CD4-positive, alpha-beta T cell treated with Interleukin-10 for 1 hour (primary cell): ENCODE measurements at places on chromosomes 6 and 20.

- no peak for DNase-seq
These were observed 101.1 kb downstream of the YTHDF1 start for GRCh38 chr20:63114693-63115311.

DNA sequence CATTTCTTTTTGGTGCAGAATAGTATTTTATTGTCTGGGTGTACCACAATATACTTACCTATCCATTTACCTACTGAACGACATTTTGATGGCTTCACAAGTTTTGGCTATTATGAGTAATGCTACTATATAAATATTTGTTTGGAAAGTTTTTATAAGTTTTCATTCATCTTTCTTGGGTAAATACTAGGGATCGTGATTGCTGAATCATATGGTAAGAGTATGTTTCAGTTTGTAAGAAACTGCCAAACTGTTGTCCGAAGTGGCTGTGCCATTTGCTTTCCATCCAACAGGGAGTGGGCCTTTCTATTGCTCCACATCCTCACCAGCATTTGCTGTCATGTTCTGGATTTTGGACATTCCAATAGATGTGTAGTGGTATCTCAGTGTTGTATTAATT is 104.2 kb downstream of the CDYL start:
- no peak for DNase-seq

DNA sequence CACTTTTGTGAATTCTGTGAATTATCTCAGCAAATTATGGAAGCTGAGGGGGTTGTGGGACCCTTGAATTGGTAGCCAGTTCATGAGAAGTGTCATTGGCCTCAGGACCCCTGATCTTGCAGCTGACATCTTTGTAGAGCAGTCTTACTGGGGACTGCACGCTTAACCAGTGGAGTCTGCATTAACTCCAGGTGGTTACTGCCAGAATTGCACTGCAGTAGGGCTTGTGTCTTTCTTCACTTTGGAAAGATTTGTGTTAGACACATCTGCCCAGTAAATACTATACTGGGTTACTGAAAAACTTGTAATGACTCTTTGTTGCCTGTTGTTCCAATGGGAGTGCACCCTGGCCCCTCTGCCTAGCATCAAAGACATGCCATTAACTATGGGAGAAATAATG is 21.2 kb upstream of the CDKN1A start:
- no peak for DNase-seq

DNA sequence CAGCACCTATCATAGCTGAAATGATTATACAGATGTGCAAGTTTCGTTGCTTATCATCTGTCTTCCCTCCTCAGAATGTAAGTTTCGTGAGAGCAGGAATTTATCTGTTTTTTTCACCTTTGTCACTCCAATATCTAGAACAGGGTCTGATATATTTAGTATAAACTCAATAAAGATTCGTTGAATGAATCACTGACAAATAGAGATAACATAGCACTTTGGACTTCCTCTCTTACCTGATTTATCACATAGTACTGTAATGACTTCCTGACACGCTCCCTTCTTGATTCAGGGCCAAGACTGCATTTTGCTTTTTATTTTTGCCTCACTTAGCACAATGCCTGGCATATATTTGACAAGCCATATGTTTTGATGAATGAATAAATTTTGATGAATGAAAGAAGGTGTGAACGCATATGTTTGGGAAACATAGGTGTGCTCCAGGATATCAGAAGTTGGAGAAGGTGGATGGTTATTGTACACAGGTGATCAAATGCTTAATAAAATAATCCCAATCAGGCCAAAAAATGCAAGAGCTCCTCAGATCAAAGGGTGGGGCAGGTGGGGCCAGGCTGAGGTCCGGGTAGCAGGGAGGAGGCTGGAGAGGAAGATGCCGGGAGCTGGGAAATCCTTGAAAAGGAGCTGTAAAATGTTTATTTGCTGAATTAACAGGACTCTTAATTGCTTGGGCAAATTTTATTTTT is 33.0 kb downstream of the PIM1 start:
- DNase-seq = no peak

DNA sequence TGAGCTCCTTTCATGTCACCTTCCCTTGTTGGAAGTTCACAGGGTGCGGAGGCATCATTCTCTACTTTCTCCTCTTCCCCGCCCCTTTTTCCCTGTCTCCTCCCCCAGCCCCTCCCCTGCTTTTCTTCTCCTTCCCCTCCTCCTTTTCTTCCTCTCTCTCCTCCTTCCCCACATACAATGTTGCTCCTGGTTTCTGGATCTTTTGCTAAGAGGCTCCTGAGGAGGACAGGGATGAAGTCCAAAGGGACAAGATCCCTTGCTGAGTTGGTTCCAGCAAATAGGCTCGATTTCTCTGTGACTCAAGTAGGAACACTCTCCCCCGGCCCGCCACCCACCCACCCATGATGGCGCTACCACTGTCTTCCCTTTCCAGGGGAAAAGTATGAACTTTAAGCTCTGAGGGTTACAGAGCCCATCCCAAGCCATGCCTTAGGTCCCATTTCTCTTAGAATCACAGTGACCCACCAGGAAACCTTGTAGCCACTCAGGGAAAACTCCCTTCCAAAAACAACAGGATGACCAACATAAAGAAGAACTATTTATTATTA is 852 bp upstream of the TFEB start:
- DNase-seq = no peak

GRCh38 chr6:35907750-35908149 is 13.1 kb downstream of the SRPK1 start:
- no peak for DNase-seq

DNA sequence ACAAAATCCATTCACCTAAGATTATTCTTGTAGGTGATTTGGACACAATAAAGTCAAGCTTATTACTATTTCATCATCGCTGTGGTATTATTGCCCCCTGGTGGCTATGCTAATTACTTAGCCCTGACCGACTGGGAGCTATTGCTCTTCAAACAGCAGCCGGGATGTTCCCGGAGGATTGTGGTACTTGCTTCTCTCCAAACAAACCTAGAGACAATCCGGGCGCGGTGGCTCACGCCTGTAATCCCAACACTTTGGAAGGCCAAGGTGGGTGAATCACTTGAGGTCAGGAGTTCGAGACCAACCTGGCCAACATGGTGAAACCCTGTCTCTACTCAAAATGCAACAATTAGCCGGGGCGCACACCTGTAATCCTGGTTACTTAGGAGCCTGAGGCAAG is 15.4 kb upstream of the STMND1 start:
- peak; percentile 46 for DNase-seq

- DNase-seq = no peak
These were observed 291.1 kb upstream of the FOXQ1 start for GRCh38 chr6:1020837-1021236.

DNA sequence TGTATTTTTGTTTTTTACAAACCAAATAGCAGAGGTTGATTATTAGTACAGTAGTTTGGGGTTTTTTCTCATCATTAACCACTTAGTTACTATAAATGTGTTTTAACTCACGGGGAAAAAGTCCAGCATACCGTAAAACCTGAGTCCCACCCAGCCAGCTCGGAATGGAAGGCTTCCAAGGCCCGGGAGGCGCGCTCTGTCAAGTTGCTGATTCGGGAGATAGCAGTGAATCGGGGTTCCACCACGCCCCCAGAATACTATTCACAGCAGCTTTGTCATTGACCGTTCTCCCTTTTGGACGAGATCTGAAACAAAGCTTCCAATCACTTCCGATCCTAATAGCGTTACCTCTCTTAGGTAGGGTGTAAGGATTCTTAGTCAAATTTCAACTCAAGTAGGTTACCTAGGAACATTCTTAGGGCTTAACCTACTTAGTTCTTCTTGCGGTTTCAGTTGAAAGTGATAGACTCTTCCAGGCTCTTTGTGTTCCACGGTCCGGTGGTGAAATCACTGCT is 232.8 kb upstream of the QKI start:
- no peak for DNase-seq

DNA sequence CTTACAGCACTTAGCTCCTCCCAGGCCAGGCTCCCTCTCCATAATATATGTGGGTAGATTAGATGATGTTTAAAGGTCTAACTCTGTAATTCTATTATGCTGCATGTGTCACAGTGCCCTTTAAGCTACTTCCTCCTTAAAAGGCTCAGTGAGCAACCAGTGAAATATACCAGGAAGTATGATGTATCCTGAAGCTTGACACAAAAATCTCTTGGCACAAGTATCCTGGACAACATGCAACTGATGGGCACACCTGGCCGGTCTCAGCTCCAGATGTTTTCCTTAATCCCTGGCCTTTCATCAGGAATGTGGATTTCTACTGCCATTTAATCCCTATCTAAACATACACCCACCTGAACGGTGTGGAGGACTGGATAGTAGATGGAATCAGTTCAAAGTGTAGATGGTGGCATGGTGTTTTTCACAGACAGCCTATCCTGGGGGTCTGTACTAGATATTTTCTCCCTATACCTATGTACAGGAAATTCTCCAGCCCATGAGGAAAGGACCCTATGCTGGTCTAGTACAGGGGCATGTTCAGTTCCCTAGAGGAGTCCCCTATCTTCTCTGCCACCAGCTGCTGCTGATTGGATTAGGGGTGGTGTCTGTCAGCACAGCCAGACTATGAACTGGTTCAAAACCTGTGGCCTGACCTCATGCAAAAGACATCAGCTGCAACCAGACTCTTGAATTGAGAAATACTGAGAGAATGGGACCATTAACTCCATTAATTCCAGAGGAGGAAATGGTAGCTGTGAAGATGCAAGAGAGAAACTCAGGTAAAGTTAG is 59.4 kb upstream of the CITED2 start:
- DNase-seq = no peak

DNA sequence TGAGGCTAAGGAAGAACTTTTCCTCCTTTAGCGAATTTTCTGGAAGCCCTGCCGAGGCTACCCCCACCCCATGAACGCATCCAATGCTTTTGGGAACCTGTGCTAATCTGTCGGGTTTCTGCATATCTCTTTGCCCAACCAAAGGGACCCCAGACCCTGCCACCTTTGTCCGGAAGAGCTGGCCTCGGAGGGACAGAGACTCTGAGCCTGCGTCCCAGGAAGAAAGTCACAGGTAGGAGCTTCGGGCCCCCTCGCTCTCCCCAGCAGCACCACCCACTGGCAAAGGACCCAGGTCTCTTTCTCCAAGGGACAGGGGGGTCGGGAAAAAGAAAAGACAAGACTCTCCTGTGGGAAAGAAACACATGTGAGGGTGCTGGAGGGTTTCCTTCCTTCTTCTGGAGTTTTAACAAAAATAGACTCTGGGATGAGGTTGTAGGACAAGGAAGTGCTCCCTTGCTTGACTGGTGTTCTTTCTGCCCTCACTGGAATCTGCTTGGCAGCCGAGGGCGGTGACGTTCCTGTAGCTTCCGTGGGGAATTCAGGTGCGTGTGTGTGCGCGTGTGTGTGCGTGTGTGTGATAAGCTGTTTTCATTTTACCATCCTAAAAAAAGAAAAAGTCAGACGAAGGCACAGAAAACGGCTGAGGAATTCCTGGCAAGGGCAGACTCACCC is 16.3 kb upstream of the FOXC1 start:
- DNase-seq = no peak

DNA sequence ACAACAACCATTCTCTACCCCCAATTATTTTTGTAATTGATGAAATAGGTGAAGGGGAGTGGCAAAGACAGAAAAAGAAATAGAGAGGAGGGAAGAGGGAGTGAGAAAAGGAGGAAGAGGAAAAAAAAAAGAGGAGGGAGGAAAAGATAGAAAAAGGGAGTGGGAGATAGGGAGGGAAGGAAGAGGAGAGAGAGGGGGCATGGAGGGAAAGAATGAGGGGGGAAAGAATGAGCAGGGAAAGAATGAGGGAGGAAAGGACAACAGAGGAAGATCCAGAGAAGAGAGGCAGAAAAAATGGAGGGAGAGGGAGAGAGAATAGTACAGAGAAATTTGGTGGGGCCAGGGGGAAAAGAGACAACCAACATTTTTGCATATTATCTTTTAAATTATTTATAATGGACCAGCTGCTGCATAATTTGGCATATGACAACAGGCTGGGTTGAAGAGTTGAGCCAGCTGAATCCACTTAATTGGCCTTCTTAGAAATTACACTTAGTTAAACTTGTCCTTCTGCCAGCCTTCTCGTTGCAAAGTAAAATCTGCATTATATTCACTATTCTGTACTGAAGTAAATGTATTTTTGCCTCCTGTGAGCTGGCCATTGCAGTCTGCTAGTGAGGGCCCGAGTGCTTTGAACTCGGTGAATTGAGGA is 101.0 kb downstream of the ARHGAP18 start:
- no peak for DNase-seq

GRCh38 chr6:147131532-147132128 is 72.6 kb upstream of the STXBP5 start:
- no peak for DNase-seq

- DNase-seq = no peak
These were observed 99.8 kb downstream of the TBC1D7 start for GRCh38 chr6:13228264-13229204.
